ENCODE measurements at places on chromosomes 6 and 20.
A peak's percentile ranks its signal among the peaks of the same experiment; 100 is the strongest.

DNA sequence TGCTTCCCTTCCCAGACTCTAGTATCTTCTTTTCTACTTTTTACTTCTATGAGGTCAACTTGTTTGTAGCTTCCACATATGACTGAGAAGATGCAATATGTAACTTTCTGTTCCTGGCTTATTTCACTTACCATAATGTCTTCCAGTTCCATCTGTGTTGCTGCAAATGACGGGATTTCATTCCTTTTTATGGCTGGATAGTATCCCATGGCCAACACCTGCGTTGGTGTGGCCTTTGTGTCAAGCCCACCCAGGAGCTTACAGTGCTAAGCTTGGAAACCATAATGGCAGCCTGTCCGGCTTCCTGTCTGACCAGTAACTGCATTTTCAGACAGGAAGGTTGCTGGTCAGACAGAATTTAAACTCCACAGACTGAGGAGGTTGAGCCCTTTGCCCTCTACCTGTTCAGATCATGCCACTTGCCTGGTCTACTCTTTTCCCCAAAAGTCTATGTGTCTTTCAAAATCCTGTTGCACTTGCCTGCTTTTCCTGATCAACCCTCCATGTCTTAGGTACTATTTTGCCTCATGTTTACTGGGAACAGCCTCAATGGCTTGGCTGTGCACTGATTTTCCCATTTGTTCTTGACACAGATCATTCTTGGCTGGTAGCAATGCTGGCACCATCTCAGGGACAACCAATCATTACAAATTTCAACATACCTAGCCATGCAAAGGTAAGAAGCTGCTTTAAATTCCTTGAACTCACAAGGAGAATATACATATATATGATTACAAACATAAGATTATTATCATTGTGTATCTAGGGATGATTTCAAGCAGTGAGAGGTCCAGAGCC is 114.3 kb upstream of the PLEKHG1 start:
- no peak for DNase-seq

DNA sequence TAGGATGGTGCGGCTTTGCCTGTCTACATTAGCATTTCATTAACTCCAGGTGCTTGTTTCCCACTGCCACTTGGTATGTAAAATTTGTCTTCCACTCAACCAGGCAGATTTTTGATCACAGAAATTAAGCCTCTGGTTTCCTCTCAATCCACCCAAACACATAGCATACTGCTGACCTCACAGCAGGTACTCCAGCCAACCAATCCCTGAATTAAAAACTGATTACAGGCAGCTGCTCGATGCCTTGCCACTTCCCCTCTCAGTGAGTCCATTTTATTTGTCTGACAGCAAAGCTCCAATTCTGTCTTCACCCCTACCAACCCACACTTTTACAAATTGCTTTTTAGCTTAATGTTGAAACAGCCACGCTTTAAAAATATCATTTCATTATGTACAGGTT is 95.2 kb downstream of the PLCB1 start:
- DNase-seq, result no peak

- no peak for DNase-seq
Observed at GRCh38 chr6:130577178-130577919, 211.5 kb downstream of the TMEM200A start.

DNA sequence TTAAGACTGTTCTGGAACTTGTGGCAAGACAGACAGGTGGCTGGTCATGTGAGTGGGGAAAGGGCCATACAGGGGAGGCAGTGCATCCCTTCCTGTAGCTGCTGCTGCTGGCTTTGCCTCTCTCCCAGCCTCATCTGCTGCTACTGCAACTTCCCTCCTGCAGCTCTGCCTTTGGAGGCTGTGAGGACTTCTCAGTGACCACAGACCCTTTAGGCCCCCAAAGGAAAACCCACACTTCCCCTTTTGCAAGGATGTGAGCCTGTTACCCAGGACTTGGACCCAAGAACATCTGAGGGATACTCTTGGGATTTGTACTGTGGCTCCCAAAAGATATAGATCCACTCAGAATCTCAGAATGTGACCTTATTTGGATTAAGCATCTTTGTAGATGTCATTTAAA is 91.0 kb downstream of the TMEM170B start:
- no peak for DNase-seq

GRCh38 chr6:53828215-53828614 is 33.4 kb downstream of the LRRC1 start:
- peak; percentile 27 for DNase-seq

DNA sequence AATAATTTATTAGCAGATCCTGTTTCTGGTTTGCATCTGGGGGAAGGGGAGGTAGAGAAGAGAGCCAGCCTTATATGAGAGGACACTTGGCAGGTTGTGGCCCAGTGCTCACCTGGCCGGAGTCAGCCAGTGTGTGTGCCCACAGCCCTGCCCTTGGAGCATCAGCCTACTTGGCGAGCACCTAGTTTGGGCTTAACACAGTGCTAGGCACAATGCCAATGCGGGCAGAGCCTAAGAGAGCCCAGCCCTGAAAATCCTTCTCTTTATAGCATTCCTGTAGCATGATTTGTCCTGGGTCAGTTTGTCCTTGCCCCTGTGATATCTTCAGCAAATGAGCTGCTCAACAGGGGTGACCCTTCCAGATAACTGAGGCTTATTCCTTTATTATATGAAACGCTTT is 73.0 kb downstream of the SLX4IP start:
- no peak for DNase-seq

GRCh38 chr20:59184880-59185447 is 21.3 kb downstream of the ZNF831 start:
- DNase-seq, result peak; percentile 48

GRCh38 chr6:75206576-75207342 is 906 bp upstream of the COL12A1 start:
- DNase-seq, result peak; percentile 25

- DNase-seq, result no peak
Observed at GRCh38 chr20:37295001-37295400, 5.5 kb downstream of the MANBAL start.

GRCh38 chr6:142155895-142156757 is 9.1 kb downstream of the VTA1 start:
- no peak for DNase-seq

- DNase-seq, result no peak
Observed at GRCh38 chr6:156181506-156181905, 595.7 kb upstream of the ARID1B start.

DNA sequence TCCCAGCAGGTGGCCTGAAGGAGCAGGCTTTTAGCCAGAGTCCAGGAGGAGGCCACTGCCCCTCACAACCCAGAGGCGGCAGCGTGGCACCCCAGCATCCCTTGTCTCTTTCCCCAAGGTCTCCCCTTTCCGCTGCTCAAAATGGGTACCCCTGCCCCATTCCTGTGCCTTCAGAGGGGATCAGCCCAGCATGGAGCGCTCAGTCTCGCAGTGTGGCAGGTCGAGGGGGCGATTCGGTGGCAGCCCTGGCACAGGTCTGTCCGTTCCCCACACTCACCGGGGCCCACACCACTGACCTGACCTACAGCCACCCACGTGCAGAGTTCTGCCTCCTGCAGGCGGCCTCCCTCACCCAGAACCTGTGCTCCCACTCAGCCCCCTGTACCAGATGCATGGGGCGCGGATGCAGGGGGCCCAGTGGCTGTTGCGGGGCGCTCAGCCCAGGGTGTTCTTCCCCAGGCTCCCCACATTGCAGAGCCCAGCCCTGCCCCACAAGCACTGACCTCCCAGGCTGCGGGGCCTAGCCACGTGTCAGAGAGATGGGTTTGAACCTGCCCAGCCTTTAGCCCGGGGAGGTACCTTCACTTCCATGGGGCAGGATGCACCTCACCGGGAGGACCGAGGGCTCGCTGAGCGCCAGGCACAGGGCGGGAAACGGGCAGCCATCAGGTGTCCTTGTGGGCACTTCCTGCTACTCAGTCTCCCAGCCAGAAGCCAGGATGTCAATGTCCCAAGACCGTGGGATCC is 41.8 kb downstream of the DSTN start:
- no peak for DNase-seq

DNA sequence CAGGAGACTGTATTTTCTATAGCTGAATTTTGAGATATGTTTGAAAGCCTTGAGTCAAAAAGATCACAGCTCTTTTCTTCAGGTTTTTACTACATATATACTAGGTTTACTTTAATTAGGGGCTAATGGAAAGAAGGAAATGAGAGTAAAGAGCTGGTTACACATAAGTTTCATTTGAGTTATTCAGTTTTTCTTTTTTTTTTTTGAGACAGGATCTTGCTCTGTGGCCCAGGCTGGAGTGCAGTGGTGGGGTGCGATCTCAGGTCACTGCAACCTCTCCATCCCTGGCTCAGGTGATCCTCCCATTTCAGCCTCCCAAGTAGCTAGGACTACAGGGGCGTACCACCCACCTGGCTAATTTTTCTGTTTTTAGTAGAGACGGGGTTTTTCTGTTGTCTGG is 4.8 kb downstream of the ARFGEF2 start:
- DNase-seq, result no peak

GRCh38 chr20:56004007-56004406 is 1.3 kb downstream of the CBLN4 start:
- no peak for DNase-seq

- no peak for DNase-seq
Observed at GRCh38 chr6:27209196-27209595, 38.3 kb upstream of the PRSS16 start.

DNA sequence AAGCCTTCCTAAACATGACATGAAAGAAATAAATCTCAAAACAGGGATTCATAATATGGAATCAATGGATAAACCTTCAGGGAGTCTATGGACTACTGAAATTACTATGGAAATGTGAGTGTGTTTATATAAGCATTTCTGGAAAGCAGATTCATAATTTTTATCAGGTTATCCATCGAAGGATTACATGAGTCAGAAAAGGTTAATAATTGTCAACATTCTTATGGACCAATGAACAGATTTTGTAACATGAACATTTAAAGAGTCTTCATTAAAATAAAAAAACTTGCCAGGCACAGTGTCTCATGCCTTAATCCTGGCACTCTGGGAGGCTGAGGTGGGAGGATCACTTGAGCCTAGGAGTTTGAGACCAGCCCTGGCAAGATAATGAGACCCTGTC is 84.8 kb downstream of the AHI1 start:
- no peak for DNase-seq

DNA sequence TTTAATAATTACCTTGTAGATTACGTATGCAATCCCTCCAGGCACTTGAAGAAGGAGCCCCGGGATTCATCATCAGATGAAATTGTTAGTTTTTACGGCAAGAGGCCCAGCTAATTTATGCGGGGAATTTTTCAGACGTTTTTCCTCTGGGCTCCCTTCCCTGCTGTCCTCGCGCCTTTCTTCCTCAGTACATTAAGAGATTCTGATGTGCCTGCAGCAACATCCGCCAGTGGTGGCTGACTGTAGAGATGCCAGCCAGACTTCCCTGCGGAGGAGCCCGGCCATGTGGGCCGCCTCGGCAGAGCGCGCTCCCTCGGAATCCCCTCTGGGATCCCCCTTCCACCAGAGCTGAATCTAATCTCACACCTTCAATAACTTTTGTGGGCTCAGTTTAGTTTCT is 46.4 kb upstream of the POU3F2 start:
- peak; percentile 67 for DNase-seq

DNA sequence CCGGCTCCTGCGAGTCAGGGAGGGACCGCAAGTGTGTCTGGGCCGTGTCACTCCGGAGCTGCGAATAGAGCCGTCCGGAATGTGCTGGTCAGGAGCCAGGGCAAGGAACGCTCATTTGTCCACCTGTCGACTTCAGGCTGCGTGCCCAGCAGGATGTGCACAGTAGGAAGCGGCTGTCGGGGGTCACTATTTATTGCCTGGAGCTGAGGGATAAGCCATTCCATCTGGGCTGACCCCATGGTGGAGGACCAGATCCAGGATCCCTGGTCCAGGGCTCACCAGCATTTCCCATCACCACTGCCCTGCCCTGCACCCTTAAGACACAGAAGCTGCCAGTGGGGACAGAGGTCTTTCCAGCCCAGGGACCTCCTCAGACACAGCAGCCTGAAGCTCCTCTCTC is 14.7 kb downstream of the NTSR1 start:
- peak; percentile 84 for DNase-seq
